ENCODE measurements at places on chromosomes 6 and 20.

DNA sequence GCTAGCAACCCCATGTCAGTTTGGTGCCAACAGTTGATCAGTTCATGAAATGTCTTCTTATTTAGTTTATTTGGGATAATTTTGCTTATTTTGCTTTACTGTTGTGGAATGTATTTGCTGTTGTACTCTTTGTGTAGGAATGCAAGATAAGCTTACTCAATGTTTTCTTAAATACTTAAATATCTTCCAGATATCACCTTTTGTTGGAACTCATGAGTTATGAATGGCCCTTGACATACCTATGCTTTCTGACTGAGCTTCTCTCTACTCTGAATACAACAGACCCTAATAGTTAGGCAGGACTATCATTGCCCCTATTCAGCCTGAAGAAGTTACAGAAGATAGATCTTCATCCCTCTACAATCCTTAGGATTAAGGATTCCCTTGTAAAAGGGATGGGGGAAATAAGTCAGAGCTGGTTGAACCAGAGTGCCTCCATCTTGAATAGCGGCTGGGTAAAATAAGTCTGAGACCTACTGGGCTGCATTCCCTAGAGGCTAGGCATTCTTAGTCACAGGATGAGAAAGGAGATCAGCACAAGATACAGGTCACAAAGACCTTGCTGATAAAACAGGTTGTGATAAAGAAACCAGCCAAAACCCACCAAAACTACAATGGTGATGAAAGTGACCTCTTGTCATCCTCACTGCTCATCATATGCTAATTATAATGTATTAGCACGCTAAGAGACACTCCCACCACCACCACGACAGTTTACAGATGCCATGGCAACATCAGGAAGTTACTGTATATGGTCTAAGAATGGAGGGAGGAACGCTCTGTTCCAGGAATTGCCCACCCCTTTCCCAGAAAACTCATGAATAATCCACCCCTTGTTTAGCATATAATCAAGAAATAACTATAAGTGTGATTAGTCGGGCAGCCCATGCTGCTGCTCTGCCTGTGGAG lies 196.9 kb downstream of the AKAP7 start:
- no peak for DNase-seq

DNA sequence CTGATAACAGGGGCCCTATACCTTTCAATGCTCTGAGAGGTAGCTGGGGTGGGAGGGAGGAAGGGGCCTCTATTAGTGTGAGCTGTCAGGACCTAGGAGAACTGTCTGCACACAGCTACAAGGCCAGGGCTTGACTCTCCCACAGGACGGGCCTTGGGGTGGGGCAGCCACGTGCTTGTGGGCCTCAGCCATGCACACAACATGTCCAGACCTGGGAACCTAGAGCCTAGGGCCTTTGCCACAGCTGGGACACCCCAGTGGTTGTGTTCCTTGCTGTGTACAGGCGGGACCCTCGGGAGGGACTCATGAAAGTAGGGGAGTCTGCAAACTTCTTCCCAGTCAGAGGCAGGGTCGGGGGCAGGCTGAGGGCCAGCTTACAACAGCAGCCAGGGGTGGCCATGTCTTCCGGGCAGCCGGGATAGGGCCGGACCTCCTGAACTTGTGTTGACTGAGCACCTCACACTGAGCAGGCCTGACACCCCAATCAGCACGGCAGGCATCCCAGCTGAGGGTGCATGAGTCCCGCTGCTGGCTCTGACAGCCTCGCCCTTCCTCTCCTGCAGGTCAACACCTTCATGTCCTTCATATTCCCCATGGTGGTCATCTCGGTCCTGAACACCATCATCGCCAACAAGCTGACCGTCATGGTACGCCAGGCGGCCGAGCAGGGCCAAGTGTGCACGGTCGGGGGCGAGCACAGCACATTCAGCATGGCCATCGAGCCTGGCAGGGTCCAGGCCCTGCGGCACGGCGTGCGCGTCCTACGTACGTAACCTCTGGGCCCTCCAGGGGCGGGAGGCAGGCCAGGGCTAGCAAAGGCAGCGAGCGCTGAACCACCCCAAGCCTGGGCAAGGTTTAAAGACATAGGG lies 41.9 kb upstream of the MRGBP start:
- DNase-seq, result peak; percentile 24

GRCh38 chr20:10925767-10926166 lies 252.0 kb upstream of the JAG1 start:
- no peak for DNase-seq

DNA sequence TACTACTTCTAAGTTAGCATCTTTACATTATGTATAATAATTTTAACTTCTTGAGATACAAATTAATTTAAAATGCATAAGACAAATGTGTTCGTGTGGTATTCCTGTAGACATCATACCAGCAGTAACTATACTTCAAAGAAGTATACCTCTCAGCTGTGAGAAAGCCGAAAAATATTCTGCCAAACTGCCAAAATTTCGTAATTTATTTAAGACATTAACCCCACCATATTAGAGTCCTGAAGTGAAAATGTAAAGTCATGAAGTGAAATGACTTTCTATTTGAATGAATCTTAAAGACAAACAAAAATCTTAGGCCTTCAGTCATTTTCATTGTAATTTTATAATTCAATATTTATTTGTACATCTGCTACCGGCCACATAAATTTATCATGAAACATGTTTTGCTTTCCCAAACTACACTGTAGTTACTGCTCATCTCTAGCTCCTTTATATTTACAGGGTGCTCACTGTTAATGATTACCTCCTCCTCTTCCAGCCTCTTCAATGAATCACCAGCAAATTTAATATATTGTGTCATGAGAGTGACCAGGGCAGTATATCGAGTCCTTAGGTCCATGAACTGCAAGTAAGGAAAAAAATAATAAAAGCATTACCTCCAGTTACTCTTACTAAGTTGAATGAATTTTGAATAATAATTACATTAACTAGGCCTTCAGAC lies 18.5 kb downstream of the DST start:
- no peak for DNase-seq

DNA sequence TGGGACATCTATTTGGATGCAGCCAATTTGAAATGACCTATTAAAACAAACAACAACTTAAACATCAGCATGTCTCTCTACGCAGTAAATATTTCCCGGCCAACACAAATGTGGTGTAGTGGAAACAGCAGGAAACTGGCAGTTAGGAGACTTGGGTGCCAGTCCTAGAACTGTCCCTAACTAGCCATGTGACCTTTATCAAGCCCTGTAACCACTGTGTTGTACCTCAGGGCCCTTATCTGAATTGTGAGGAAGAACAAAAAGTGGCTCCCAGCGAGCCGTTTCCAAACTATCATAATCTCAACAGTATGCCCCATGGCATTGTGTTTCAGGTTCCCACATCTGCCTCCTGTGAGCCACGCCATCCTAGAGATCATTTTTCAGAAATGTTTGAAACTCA lies 124.5 kb downstream of the IMPG1 start:
- DNase-seq, result no peak

GRCh38 chr6:152783217-152783878 lies 32.8 kb downstream of the VIP start:
- no peak for DNase-seq

- DNase-seq, result no peak
Measured at GRCh38 chr20:12316794-12317193, 399.1 kb downstream of the BTBD3 start.

- no peak for DNase-seq
Measured at GRCh38 chr20:49475292-49476015, 7.0 kb downstream of the KCNB1 start.

- no peak for DNase-seq
Measured at GRCh38 chr6:75430631-75431325, 62.8 kb downstream of the FILIP1 start.

- no peak for DNase-seq
Measured at GRCh38 chr6:83218646-83219045, 25.5 kb downstream of the RWDD2A start.

DNA sequence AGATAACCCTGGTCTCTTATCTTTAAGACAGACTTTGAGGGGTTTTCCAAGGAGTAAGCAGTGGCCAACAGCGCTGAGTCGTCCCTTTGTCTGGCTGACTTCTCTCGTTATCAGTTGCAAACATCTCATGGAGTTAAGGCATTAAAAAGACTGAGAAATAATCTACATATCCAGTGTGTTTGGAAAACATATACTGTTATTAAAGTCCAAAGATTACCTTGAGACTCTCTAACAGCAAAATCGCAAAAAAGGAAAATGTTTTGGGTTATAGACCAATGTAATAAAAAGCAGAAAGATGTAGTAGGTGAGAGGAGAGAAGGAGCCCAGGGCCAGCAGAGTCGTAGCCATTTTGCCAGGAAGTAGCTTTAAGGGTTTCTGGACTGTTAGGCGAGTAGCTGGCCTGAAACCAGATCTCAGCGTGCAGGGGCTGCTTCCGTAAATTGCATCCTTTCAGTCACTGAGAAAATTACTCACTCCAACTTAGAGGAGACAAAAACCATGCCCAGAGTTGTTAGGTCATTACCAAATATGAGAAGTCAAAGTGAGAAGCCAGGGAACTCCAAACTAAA lies 24.6 kb downstream of the MYLK4 start:
- DNase-seq, result no peak

DNA sequence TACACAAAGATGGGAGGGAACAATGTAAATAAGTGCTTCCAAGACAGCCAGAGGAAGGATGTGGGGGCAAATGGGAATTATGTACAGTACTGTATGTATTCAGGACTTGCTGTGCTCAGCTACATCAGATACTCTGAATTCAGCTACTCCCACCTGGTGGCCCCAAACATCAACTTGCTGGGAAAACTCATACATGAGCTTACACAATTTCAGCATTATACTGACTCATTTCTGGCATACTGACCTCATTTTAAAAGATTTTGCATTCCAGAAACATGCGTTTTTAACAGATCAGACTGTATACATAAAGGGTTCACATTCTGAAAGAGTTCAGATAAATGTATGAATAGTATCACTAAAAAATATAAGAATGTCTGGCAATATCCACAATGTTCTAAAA lies 59.7 kb downstream of the GPX5 start:
- DNase-seq, result no peak

- no peak for DNase-seq
Measured at GRCh38 chr20:31845300-31845863, at the start of gene FOXS1. Gene FOXS1 (minus strand): TSS chr20:31845604. CDS start chr20:31845542, 62 bp downstream.

GRCh38 chr6:106765496-106765895 lies 136.1 kb downstream of the QRSL1 start:
- no peak for DNase-seq

- no peak for DNase-seq
Measured at GRCh38 chr6:17957498-17957897, 29.9 kb downstream of the KIF13A start.

DNA sequence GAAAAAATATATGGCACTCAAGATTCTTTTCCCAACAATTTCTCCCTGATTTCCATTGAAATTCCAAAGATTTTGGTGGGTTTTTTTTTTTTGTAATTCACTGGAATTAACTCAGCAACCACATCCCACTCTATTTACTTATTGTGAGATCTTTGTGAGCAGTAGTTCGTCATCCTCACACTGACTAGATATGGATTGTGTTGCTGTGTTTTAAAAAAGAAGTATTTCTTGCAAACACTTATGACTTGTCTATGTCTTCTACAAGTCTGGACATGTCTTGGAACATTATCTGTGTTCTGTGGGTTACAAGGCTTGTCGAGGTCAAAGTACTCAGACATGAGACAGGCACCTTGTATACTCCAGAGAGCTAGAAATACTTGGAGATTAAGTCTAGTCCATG lies 7.3 kb upstream of the TENT5A start:
- no peak for DNase-seq

DNA sequence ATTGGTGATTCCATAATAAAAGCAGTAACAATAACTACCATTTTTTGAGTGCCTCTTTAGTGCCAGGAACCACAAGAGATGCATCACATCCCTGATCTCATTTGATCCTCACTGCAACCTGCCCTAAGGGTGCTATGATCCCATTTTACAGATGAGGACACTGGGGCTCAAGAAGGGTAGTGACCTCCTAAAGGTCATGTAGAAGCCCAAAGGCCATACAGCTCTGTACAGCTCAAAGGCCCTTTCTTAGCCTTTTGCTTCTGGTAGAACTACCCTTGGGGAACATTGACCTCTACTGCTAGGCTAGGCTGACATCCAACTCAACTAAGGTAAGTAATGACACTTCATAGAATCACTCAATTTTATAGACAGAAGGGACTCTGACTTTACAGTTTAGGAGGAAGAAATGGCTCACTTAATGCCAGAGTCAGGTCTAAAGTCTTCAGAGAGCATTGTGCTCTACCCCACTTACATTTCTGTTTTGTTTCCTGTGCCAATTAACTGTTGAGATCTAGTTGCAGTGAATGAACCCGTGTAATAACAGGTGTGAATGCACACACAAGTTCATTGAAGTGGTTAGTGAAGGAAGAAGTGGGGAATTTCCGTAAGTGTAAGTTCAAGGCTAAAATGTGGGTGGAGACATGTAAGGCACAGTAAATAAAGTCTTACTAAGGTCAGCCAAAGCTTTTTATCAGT lies 10.7 kb downstream of the SLC9A8 start:
- no peak for DNase-seq

DNA sequence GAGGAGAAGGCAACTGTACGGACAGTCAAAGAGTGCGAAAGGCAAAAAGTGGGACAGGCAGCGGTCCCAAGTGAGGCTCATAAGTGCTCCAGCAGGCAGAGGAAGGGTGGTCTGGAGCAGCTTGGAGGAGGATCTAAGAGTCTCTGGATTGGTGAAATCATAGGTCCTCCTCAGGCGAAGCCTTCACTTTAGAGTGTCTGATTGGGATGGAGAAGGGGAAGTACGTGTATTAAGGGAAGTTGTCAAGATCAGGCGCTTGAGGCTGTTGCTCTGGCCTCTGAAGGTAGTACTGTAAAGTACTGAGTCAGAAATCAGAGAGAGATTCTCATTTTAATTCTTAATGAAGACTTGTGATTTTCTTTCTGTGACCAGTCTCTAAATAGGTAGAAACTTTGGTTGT lies 185.6 kb downstream of the KIF16B start:
- DNase-seq, result no peak

DNA sequence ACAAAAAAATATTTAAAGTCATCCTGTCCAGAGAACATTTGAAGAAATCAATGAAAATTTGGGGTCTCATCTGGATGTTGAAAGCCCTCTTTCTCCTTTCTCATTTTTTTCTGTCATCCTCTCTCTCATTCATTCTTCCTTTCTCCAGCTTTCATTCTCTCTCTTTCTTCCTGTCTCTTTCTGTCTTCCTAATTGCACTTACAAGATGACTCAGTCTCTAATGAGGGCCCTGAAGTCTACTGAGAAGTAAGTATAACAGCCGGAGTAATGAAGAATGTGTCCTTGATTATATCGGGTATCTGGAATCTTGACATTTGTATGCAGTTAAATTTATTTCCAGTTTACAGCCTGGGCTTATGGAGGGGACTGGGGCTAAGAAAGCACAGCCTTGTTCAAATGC lies 232.2 kb upstream of the SULF2 start:
- no peak for DNase-seq

DNA sequence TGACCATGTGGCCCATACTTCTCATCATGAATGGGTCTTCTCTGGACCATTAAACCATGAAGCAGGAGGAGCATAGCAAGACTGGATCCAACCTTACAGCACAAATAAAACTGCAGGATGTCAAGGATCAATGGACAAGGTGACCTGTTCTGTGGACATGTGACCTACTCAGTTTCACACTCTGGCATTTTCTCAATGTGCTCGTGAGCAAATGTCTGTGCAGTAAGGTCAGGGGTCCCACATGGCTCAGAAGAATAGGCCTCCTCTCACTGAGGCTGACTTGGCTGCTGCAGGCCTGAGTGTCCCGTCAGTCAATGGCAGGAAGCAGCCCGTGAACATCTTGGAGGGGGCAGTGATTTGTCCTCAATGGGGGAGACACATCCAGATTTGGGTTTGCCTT lies 60.2 kb upstream of the IL20RA start:
- DNase-seq, result no peak

All from 8988T (cell line).